Endothelial cell of umbilical vein (primary cell): ENCODE measurements at places on chromosomes 16 and 17. TPM values are rescaled to one million over a fixed set of nuclear protein-coding genes. Genes with fewer than 3 reads are reported as not detected.

The MT1E gene
- total RNA-seq: 201 and 346 TPM in 2 replicates

The IRF8 gene
- total RNA-seq: not detected in 2 replicates

The AGRP gene
- not detected in 2 replicates for total RNA-seq

The MMP2 gene
- 768 and 771 TPM in 2 replicates for total RNA-seq

The PDE6G gene
- 1.4 and 1.8 TPM in 2 replicates for total RNA-seq

The KRT12 gene
- total RNA-seq: not detected in 2 replicates

The NTN1 gene
- total RNA-seq: 0.18 TPM in 2 replicates

The ESRP2 gene
- 0.66 and 0.99 TPM in 2 replicates for total RNA-seq

The RHBDL1 gene
- total RNA-seq: 1.8 TPM in 2 replicates

The HYDIN gene
- not detected in 2 replicates for total RNA-seq

The TM4SF5 gene
- total RNA-seq: not detected in 2 replicates

The KRTAP2-3 gene
- not detected in 2 replicates for total RNA-seq

The KRT15 gene
- total RNA-seq: 2.8 TPM in 2 replicates

The PHOSPHO1 gene
- total RNA-seq: 0.18 TPM in 1 of 2 replicates, not detected in the other

The TMC7 gene
- 6.9 and 7.0 TPM in 2 replicates for total RNA-seq

The EFNB3 gene
- total RNA-seq: 1.1 and 1.4 TPM in 2 replicates

The KRT36 gene
- not detected in 2 replicates for total RNA-seq

The NACA2 gene
- total RNA-seq: not detected in 2 replicates

The CTCF gene
- total RNA-seq: 40.0 and 40.7 TPM in 2 replicates

The NUPR1 gene
- total RNA-seq: 1.8 and 4.9 TPM in 2 replicates

The NPIPB9 gene
- total RNA-seq: 1.7 TPM in 1 of 2 replicates, not detected in the other

The TLCD1 gene
- 1.8 and 2.6 TPM in 2 replicates for total RNA-seq
